ENCODE measurements at places on chromosomes 7 and 10.

- peak; percentile 18 for DNase-seq
Measured at GRCh38 chr10:104406715-104407650, 53.4 kb downstream of the CFAP58 start.

DNA sequence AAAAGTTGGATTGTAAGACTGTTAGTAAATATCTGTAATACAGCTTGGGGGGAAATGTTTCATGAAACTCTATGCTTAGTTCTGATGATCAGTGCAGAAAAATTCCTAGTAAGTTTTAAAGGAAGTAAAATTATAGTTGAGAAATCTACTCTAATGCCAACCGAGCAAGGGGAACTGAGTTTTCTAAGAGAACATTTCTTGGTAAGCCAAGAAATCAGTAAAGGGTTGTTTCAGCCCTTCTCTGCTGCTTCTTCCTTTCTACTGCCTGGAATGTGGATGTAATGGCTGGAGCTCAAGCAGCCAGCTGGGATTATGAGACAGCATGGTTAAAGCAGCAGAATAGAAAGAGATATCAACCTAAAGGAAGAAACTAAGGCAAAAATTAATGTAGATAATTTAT lies 15.9 kb upstream of the AKR1B1 start:
- DNase-seq = no peak

DNA sequence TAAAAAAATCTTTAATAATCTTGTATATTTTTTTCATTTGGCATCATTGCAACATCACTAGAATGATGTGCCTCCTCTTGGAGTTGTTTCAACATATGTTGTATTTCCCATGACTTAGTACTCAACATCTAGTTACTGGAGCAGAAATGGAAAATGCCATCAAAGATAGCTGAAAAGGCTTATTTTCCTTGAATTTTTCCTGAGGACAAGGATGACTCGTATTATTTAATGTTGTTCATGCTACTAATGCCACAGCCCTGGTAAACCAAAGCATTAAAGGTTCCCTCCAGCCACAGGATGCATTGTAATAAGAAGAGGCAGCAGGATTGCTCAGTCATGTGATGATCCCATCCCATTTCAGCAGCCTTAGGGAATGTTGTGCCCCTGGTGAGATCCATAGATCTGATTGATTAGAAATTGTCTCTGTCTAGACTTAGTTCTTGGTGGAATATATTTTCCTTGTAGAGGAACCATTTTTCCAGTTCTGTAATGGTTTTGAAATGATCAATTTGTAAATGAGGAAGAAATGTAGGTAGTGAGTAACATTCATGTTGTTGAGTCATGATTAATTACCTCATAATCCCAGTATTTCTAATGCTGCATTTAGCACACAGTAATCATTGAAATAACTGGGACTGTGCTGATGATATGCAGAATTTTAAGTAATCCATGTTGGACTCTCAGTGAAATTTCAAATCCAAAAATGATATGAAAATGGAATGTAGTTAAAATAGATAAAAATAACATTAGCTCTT lies 91.3 kb upstream of the SMIM30 start:
- no peak for DNase-seq

DNA sequence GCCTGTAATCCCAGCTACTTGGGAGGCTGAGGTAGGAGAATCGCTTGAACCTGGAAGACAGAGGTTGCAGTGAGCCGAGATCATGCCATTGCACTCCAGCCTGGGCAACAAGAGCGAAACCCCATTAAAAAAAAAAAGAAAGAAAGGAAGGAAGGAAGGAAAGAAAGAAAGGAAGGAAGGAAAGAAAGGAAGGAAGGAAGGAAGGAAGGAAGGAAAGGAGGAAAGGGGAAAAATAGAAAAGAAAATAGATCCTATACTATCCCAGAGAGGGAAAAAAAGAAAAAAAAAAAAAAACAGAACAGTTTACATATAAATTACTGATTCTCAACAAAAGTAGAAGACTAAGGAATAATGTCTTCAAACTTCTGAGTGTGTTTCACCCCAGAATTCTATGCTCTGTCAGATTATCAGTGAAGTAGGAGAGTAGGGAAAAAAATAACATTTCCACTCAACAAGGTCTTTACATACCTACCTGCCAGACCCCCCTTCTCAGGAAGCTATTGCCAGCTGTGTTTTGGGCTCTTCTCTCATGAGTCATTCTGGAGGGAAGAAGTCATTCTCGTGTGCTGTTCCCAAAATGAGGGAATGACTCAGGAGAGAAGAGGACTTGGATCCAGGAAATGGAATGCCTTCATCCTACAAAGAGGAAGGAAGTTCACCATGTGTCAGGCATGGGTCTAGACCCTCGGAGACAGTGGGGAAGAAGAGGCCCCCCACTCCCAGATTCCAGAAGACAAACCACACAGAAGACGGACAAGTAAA lies 20.9 kb downstream of the RGS10 start:
- peak; percentile 63 for DNase-seq

DNA sequence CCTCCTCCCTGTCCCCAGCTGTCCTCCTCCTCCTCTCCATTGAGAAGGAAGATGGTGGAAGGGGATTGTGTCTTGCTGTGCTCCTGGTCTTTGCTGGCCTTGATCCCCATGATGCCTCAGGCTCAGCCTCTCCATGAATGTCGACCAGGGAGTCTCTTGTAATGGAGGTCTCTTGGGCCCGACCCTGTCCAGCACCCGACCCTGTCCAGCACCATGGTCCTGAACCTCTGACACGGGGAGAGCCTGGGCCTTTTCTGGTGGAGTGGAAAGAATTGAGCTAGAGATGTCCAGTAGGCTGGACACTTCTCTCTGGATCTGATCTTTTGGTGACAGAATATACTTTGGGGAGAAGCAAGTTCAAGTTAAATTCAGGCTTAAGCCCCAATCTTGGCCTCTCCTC lies 42.3 kb upstream of the HMX3 start:
- no peak for DNase-seq

DNA sequence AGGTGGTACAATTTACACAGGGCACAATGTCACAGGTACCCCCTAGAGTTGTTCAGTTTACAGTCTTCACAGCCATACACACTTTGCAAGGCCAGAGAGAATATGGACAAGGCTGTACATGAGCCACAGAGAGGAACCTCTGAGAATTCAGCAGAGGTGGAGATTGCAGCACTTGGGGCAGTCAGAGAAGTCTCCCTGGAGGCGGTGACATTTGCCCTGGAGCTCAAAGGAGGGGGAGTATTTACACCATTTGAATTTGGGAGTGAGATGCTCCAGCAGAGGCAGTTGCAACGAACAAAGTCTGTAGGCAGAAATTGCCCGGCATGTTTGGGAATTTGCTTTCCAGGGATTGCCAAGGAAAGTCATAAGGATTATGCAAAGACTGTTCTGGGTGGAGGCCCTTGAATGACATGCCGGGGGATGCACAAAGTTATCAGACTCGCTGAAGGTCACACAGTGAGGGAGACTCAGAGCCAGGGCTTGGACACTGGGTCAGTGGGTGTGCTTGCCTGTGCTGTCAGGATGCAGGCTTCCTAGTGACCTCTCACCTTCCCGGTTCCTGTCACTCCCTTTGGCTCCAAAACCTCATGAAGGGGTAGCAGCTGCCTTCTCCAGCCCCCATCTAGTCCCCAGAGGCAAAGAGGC lies 160.7 kb upstream of the PCBD1 start:
- no peak for DNase-seq

DNA sequence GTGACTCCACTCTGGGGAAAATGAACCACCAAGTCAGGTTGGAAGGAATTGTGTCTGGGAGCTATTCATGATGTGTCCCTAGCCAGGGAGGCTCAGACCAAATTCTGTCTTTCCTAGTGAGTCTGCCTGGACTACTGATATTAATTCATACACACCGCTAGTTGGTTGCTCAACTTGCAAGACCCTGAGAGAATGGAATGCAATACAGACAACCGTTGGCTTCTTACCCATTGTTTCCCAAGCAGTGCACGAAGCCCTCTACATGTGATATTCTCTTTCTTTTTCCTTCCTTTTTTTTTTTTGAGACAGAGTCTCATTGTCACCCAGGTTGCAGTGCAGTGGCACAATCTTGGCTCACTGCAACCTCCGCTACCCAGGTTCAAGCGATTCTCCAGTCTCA lies 19.4 kb upstream of the SRGN start:
- no peak for DNase-seq

DNA sequence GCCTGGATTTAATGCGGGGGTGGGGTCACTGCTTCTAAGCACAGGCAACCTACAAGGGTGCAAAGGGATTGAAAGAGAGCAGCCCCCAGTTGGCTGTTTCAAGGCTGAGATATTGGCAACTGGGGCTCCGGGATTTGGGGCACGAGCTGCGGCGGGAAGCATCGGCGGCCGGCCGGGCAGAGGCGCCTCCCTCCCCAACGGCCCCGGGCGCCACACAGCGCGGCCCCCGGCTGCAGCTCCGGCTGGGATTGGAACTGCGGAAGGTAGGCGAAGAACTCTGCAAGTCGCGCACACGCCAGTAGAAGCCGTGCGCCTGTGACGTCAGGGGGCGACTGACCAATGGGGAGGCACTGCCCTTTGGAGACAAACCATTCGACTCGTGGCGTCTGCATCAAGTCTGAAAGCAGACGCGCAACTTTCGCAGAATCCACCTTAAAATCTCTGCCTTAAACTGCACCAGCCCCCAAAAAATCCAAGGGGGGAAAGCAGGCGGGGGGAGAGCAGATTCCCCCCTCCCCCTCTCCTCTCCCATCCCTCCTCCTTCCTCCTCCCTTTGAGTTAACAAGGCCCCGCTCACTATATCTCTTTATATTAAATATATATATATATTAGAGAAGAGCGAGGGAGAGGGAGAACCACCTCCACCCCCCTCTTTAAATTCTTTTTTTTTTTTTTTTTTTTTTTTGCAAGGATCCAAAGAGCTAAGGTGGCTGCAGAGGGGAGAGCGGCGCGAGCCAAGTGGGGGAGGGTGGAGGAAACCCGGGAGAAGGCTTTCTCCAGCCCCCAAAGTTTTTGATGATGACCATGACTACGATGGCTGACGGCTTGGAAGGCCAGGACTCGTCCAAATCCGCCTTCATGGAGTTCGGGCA lies at the start of gene DLX6:
Gene DLX6 (plus strand): TSS at position 371 of the 872 bp plus-strand sequence. CDS start 425 bp downstream, at position 796.
- no peak for DNase-seq

DNA sequence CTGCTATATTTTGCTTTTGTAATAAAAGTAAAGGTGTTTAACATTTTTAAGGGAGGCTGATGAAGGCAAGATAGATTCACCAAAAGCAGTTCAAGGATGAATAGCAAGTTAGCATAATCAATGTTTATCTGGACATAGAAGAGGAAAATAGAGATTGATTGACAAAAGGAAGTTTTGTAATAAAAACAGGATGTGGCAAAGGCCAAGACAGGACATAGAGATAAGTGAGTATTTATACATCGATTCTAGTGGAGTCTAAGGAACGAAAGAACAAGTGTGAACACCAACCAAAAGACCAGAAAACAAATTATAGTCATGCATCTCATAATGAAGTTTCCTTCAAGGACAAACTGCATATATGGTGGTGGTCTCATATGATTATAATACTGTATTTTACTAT lies 123.8 kb downstream of the CCDC71L start:
- DNase-seq = no peak

GRCh38 chr7:66430164-66430545 lies 198.5 kb upstream of the KCTD7 start:
- DNase-seq = no peak

DNA sequence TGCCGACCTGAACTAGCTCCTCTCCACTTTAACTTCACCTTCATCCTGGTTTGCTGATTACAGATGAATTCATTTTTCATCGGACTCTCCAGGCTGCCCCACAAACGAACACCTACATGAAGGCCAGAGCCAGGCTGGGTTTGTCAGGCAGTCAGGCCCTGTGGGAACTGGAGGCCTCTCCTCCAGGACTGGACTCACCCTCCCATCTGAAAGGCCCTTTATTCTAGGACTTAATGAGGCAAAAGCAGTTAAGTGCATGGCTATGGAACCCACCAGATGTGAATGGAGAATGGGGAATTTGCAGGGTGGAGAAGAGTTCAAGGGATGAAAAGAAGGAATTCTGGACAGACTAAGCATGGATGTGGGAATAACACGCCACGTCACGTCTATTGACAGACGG lies 170.8 kb downstream of the ARHGAP12 start:
- DNase-seq = no peak

- no peak for DNase-seq
Measured at GRCh38 chr10:77789016-77789415, 137.5 kb downstream of the DLG5 start.

DNA sequence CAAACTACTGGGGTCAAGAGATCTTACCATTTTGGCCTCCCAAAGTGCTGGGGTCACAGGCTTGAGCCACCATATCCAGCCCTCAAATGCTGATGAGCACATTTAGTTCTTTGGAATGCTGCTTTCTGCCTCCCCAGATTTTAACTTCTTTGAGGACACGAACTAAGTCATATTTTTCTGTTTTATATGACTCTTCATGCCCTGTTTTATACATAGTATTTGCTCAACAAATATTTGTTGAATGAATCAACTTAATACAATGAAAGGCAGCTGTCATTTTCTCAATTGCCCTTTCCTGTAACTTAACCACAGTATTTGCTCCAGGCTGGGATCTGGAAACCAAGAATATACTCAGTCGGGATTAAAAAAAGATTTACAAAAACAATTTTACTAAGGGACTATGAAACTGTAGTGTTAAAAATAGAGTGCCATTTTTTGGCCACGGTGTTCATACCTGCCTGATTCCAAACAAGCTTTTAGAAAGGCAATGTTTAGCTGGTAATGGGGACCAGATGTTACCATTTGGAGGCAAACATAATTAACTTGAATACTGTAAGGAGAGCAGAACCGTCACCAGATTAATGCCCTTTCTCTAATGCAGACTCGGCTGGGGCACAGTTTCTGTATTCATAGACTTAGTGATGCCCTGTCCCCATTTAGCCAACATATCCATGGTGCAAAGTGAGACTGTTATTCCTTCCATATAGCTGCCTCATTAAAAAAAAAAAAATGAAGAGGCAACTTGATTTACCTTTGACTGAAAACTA lies 117.6 kb downstream of the NRP1 start:
- peak; percentile 71 for DNase-seq

- DNase-seq = no peak
Measured at GRCh38 chr10:543862-544822, 145.3 kb downstream of the DIP2C start.

DNA sequence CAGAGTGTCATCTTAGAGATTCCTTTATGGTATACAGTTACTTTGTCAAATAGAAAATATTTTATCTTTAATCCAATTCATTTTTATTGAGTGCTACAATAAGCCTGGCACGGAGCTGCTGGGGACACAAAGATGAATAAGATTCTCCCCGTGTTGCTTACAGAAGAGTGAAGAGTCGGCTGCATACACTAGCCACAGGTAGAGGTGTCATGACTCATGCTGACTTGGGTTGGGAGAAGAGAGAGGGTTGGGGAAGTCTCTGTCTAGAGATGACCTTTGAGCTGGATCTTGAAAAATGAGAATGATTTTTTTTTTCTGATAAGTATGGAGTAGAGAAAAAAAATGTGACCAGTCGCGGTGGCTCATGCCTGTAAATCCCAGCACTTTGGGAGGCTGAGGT lies 289.9 kb upstream of the CELF2 start:
- DNase-seq = no peak

DNA sequence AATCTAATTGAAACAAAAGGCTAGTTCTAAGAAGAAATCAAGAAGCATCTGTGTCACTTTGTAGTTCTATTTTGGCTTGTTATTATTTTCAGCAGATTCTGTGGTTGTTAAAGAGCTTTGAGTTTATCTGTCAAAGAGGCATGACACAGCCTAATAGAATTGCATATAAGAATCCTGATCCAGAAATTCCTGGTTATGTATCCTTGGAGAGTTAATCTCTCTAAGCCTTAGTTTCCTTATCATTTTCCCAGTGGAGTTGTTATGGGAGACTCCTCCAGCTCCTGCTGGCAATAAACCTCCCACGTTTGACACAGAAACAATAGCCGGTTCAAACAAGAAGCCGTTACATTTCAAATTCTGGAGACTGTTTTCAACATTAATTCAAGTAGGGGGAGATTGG lies 288.3 kb downstream of the SDHAF3 start:
- no peak for DNase-seq
